Stimulated activated CD4-positive, alpha-beta T cell treated with anti-CD3 and anti-CD28 coated beads, Interleukin-1b, Interleukin-23, amount 100 ng/mL, for 1 hour (primary cell): ENCODE measurements at places on chromosomes 7 and 10.

- peak; percentile 10 for DNase-seq
These were observed 15.6 kb upstream of the PBLD start for GRCh38 chr10:68348265-68348741.

DNA sequence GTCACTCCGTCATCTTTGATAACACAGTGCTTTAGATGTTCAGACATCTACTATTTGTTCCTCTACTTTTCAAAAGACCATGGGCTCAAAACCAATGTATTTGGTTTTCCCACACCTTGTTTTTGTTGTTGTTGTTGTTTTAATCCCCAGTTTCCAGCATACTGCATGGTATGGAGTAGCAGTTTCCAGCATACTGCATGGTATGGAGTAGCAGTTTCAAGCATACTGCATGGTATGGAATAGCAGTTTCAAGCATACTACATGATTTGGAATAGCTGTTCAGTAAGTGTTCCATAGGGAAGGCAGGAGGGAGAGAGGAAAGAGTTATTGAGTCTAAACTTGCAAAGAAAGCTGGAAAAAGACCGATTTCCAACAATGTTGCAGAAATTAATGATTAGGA, 314.3 kb upstream of the PRKCQ start:
- no peak for DNase-seq

GRCh38 chr10:955127-955819, 23.8 kb upstream of the LARP4B start:
- DNase-seq = no peak

DNA sequence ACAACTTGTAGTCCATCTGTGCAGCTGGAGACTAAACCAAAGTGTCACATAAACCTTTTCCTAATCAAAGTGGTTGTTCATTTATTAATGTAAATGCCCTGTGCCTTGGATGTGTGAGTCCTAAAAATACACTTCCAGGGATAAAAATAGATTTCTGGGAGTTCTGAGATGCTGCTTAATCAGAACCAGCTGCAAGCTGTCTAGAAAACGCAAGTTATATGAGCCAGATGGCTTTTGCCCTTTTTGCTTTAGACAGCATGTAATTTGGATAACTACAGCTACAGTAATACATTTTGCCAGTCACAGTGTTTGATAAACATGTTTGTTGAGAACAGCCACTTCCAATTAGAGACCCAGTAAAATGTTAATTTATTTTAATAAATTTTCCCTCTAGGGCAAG, 185.1 kb upstream of the PRPS1L1 start:
- no peak for DNase-seq

- DNase-seq = no peak
These were observed 212.8 kb downstream of the PTN start for GRCh38 chr7:137130751-137131158.

DNA sequence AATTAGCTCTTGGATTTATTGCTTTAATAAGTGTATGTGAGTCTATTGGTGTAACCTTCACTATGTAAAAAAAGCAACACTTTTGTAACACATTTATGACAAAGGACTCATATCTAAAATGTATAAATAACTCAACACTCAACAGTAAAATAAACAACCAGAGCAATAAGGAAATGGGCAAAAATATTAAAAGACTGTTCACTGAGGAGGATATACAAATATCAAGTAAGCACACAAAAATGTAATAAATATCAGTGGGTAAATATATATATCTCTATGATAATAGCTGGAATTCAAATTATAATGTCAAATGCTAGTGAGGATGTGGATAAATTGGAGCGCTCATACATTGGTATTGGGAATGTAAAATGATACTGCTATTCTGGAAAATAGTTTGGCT, 53.0 kb downstream of the HDAC9 start:
- no peak for DNase-seq

GRCh38 chr10:44462338-44462914, 77.5 kb upstream of the CXCL12 start:
- no peak for DNase-seq
